CD4-positive, alpha-beta T cell treated with Interleukin-2 at 100 ng/mL for 4 hours (primary cell): ENCODE measurements at places on chromosomes 3 and 15.

- no peak for DNase-seq
Measured at GRCh38 chr3:42865256-42865655, 10.4 kb downstream of the CYP8B1 start.

DNA sequence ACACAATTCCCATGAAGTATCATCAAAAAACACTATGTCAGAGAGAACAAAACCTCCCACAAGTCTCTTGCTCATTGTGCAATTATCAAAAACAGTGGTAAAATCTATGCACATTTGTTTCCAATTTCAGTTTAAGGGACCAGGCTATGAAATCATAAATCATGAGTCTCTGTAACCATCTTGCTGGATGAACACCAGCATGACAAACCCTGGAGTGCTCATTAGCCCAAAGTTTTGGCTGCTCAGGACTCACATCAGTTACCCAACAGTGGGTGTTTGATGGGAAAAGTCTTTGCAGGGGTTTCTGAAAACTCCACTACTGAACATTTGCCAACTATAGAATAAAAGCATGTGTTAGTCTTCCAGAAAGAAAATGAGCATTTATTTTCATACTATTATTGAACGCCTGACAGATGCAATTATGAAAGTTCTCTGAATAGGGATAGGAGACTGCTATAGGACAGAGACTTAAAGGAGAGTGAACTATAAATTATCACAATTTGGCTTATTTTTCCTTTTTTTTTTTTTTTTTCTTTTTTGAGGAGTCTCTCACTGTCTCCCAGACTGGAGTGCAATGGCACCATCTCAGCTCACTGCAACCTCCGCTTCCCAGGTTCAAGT lies 240.8 kb upstream of the KCNMB2 start:
- no peak for DNase-seq

DNA sequence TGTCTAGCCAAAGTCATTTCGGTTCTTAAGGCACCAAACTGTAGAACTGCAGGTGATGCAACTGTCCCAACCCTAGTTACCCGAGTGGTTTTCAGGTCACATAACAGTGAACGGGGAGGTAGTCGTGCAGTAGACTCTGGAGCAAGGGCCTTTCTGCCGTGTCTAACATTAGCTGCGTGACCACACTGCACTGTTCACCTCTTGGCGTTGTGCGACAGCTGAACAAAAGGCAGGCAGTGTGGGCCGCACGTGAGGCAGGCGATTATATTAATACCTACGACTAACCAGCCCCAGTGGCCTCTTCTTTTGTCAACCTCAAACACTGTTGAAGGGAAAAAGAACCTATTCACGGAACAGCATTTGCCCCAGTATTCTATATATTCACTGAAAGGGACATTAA lies 2.8 kb downstream of the LRRN1 start:
- DNase-seq: no peak

GRCh38 chr3:20145874-20146273 lies 40.1 kb downstream of the SGO1 start:
- DNase-seq: no peak

GRCh38 chr3:137970914-137971831 lies 38.8 kb upstream of the CLDN18 start:
- peak; percentile 32 for DNase-seq

- no peak for DNase-seq
Measured at GRCh38 chr15:35690698-35691116, 144.7 kb upstream of the DPH6 start.

DNA sequence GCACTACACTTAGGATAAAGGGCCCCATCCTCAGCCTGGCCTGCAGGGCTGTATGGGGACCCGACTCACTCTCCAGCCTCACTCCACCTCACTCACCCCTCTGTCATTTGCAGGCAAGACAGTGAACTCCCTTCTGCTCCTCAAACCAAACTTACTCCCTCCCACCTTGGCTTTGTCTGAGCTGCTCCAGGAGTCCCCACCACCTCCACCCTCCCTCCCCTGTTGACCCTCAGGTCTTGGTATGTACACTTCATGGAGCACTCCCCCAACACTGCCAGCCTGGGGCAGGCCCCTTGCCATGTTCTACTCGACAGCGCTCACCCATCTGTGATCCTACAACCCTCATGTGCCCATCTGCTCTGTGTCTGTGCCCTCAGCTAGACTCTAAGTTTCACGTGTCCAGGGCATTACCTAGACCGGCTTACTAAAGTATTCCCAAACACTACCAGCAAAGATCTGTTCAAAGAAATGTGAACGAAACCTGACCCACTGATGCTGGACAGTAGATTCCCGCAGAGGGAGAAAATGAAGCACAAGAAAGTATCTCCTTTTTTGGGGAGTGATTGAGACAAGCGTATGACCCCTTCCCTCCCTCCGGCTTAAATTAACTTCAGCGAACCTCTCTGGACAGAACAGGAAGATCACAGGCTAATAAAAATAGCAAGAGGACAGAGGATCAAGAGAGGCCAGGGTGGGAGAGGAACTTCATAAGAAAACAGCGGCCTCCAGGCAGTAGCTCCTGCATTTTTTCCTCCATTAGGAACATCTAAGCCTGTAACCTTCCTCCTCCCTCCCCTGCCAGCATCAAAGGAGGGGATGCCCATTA lies 113.2 kb downstream of the RFTN1 start:
- DNase-seq: no peak

DNA sequence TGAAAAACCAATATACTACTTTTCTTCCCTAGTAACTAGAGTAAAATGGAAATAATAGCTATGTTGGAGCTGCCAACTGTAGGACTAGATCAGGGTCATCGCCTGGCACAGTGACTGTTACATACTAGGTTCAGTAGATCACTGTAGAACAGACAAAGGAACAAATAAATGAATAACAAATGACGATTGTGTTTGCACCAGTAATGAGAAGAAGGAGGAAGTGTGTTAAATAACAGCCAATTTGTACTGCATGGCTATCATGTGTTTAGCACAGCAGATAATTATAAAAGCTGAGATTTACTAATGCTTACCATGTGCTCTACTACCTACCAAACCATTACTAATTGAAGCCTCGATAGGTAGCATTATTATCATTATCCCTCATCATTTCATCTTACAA lies 85.3 kb upstream of the FXR1 start:
- no peak for DNase-seq

- no peak for DNase-seq
Measured at GRCh38 chr3:194612221-194612620, 21.0 kb downstream of the TMEM44 start.

GRCh38 chr3:50503504-50504342 lies at the start of gene CACNA2D2:
TSS of gene CACNA2D2 (minus strand) at chr3:50503634. CDS start at chr3:50503423, 211 bp downstream.
- peak; percentile 69 for DNase-seq

- DNase-seq: no peak
Measured at GRCh38 chr15:81569286-81570080, 195.5 kb upstream of the TMC3 start.
